Inflammatory macrophage (primary cell): ENCODE measurements at places on chromosomes 12 and 14.
A peak's percentile ranks its signal among the peaks of the same experiment; 100 is the strongest.

DNA sequence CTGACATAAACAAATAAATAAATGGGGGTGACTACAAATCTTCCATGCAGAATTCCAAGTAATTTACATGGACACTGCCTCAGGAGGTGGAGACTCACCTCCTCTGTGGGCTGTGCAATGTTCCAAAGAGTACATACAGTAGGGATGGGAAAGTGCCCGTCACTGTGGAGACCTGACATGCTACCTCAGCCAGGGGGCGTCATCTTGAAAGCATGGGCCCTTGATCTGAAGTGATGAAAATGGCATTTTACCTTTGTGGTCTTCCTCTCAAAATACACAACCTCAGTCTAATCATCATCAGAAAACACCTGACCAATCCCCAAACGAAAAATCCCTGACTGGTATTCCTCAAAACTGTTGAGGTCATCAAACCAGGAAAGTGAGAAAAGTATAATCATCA is 48.4 kb downstream of the ANAPC7 start:
- no peak for DNase-seq

DNA sequence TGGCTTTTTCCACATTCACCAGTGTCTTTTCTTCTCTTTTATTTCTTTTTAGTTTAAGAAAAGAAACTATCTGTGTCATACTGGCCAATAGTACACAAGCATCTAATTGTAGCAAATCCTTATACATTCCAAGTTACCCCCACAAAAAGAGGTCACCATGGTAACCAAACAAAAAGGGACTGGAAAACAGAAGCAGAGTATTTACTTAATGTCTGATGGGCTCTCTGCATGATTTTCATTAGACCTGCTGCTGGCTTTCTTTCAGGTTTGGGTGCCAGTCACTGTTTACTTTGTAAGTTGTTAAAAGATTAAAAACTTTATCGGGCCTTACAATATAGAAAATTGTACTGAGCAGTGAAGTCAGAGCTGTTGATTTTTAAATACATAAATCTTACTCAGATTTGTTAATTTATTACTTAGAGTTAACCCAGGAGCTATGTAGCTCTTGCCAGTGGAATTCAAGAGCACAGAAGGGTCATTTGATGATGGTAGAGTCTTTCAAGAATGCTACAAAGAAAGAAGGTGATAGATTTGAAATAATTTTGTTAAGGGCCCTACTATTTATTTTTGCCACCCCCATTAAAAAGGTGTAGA is 123.9 kb downstream of the BRMS1L start:
- DNase-seq: no peak

DNA sequence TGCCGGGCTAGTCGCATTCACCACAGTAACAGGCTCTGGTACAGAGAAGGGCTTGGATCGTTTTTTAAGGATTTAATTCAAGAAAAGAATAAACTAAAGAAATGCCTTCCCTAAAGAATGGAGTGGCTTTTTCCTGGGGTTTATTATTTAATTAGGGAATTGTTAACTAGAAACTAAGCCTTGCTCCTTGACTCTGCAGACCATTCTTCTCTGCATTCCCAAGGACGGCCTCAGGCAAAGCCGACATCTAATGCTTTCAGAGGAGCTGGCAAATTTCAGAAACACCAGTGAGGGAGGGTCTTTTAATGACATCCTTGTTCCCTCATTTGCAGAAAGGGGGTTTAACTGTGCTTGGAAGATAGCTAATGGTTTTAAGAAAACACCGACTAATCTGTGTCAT is 174.0 kb downstream of the EGLN3 start:
- DNase-seq: no peak

DNA sequence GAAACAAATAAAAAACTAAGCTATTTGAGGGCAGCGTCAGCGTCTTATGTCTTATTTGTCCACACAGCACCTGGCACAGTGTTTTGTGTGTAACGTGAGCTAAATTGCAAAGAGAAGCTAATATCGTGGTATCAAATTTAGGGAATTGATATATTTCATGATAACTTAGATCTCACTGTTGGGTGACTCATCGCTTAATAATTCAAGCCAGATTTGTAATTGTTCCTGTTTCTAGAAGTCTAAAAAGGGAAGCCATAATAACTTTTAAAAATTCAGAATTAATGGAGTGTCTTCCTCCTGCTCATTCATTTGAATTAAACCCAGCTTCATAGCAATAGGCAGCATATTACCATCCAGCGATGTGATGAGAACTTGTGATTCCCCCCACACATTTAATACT is 214.7 kb downstream of the PDZRN4 start:
- DNase-seq: peak; percentile 28

DNA sequence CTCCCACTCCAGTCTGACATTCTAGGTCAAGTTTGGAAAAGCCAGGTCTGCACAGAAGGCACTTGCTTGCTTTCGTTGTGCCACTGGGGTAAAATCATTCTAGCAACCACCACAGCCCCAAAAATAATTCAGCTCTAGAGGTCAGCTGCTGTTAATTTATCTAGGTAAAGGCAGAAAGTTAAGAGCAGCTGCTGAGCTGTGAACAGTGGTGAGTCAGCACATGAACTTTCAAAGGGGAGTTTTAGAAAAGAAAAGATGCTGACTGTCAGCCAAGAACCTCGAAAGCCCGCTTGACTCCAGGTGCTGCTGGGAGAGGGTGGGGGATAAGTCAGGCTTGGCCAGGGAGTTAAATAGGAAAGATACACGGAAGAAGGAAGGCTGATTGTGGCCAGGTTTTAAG is 12.7 kb downstream of the CCDC197 start:
- DNase-seq: no peak

DNA sequence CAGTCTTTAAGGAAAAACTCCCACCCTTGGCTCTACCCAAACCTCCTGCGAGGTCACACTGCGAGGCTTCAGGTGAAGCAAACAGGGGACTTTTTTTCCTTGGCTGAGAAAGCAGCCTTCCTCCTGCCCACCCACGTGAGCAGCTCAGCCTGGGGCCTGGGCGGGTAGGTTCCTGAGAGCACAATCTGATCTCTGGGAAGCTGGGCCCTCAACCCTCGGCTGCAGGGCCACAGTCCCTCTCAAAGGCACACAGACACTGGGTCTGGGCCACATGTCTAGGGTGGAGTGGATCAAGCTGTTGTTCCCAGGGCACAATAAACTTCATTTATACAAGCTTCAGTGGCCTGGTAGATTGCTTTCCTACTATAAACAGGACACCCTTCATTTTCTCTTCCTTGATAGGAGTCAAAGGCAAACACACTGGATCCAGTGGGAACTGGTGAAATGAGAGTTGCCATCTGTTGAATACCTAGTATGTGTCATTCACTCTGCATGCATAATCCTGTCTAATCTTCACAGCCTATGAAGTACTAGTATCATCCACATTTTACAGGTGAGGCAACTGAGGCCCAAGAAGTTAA is 41.3 kb upstream of the PNMA1 start:
- peak; percentile 34 for DNase-seq

DNA sequence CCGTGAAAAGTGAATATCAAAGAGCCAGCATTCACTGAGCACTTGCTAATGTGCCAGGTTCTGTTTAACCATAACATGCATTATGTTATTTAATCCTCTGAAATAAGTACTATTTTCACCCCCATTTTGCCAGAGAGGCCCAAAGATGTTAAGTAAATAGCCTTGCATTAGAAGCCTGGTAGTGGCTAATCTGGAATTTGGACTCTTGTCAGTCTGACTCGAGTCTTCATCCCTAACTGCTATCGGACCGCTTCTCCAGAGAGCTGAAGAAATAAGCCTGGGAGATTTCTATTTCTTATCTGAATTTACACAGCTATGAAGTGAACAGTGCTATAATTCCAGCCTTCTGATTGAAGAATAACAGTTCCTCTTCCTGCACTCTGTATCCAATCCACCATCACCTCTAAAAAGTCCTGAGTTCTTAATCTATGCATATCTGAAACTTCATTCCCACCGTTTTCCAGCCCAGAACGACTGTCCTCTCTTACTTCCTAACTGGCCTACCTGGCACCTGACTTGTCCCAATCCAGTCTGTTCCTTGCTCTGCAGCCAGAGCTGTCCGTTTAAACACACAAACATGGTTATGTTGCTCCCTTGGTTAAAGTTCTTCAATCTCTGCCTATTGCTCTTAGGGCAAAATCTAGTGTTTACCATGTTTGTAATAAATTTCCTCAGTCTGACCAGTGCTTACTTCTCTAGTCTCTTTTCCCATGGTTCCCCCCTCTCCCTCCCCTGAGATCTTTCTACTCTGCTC is 2.3 kb downstream of the POLR3B start:
- no peak for DNase-seq

GRCh38 chr14:106843951-106844483 is 1317.6 kb downstream of the TMEM121 start:
- peak; percentile 36 for DNase-seq

GRCh38 chr12:124761871-124762270 is 101.8 kb downstream of the SCARB1 start:
- DNase-seq: no peak

DNA sequence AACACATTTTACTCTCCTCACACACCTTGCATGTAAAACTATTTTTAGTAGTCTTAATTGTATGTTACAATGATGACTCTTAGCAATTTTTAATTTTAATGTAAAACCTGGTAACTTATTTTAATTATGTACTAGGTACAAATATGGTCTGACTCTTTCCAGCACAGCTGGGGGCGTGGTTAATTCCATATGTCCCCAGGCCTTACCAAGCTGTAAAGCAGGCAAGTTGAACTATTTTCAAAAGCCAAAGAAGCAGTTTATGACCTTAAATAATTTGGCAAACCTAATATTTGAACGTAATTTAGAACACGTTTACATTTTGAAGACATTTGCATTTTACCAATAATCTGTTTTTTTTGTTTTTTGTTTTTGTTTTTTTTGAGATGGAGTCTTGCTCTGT is 9.3 kb upstream of the ACOT6 start:
- no peak for DNase-seq

DNA sequence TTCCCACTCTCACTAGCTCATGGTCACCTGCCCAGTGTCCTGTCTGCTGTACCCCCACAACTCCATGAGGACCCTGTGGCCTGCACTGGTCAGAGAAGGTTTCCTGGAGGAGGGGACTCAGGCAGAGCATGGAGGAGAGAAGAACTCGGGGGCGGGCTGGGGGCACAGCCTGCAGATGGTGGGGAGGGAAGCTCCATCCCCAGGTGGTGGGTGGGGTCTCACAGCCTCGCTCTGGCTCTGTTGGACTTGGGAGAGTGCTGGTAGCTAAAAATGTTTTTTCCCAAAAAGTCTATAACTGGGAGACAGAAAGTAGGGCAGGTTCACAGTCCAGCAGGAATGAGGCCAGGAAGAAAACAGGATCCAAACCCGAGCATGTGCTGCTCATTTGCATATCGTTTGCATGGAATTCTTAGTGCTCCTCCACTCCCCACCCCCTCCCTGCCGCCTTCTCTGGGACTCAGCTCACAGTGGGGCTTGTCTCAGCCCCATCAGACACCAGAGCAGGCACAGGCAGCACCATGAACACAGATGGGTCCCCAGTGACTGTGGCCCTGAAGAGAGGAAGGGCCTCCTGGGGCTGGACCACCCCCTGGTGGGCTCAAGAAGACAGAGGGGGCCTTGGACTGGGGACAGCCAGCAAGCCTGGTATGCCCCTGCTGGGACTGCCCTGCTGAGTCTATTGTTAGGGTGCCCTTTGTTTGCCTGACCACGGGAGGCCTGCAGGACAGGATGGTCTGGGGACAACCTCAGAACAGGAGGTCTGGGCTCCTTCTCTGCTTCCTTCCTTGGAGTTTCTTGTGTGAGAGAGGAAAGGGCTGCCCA is 67.0 kb upstream of the SFSWAP start:
- no peak for DNase-seq

GRCh38 chr12:6494968-6495367 is 1.1 kb downstream of the NCAPD2 start:
- DNase-seq: no peak

DNA sequence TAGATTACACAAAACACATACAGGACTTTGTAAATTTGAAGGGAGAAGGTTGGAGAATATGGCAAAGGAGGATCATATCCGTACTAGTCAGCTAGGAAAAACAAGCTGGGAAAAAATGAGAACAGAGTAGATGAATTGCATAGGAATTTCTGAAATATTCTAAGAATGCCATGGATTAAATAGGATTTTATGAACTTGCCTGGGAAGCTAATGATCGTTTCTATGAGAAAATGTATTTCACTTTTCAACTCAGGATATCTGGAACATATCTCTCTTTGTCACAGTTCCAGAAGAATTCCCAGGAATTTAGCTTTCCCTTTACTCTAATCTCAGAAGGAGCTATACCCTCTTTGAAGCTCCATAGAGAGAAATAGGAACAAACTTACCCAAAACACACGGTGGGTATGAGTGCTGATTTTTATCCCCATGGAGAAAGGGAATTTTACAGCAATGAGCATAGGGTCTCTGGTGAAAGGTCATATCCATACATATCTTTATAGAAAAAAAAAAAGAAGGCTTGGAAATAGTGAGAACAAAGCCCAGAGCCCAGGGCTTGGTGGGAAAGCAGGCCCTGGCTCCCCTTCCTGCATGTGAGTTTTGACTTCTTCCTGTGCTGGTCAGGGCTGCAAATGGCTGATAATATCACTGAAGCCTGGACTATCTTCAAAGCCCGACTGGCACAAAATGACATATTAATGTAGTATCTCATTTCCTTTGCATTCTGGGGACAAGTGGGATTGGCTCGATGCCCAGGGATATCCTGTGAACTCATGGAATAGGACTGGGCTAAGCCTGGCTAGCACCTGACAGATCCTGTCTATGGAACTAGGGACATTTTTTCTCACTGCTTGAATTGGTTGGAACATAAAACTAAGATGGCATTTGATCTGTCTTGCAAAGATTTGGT is 136.3 kb downstream of the AEBP2 start:
- DNase-seq: no peak

DNA sequence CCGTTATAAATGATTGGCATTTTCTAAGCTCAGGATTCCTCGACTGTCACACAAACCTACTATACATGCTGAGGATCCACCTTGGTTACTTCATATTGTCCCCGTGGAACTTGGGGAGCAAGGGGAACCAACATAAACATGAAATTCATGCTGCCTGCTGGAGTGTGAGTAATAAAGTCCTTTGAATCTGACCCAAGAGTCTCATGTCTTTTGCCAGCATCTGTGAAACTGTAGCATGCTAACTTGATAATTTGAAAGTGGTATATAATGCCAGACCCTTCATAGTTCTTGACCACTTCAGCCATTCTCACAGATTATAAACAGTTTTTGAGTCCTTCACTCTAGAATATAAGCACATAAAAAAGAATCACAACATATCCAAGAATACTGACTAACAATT is 17.1 kb downstream of the SLC35F4 start:
- DNase-seq: no peak

GRCh38 chr12:97575403-97576193 is 113.0 kb downstream of the RMST start:
- DNase-seq: no peak

DNA sequence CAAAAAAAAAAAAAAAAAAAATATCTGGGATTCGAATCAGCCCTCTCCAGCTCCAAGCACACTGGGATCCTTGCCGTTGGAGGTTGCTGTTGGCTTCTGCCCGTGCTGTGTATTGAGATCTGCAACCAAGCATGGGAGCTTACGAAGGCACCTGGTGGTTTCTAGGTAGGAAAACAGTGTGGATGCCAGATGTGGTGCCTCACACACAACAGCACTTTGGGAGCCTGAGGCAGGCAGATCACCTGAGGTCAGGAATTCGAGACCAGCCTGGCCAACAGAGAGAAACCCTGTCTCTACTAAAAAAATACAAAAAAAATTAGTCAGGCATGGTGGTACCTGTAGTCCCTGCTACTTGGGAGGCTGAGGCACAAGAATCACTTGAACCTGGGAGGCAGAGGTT is 47.4 kb downstream of the ATF7 start:
- DNase-seq: no peak
